AG08396 (cell line): ENCODE measurements at places on chromosomes 12 and 14.

- peak; percentile 59 for DNase-seq
Measured at GRCh38 chr12:2129076-2129475, 76.3 kb downstream of the CACNA1C start.

DNA sequence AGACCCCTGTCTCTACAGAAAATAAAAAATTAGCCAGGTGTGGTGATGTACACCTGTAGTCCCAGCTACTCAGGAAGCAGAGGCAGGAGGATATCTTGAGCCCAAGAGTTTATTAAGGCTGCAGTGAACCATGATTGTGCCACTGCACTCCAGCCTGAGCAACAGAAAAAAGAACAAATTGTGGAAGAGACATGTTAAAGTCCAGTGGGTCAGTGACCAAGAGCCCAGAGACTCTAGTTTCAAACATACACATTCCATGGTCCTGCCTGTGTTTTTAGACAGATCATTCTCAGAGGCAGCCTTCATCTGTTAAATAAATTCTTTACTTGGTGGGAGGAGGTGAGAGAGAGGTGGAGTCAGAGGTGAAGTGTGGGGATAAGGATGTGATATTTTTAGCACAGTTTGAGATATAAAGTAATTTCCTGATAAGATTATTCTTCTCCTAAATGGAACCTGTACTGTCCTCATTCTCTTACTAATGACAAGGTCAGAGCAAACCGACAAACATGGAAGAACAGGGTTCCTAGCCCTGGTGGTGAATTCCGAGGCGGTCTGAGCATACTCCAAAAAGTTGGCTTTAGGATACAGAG lies 48.7 kb downstream of the RASSF3 start:
- no peak for DNase-seq

GRCh38 chr12:51390891-51391282 lies 319 bp downstream of the GALNT6 start:
- no peak for DNase-seq

DNA sequence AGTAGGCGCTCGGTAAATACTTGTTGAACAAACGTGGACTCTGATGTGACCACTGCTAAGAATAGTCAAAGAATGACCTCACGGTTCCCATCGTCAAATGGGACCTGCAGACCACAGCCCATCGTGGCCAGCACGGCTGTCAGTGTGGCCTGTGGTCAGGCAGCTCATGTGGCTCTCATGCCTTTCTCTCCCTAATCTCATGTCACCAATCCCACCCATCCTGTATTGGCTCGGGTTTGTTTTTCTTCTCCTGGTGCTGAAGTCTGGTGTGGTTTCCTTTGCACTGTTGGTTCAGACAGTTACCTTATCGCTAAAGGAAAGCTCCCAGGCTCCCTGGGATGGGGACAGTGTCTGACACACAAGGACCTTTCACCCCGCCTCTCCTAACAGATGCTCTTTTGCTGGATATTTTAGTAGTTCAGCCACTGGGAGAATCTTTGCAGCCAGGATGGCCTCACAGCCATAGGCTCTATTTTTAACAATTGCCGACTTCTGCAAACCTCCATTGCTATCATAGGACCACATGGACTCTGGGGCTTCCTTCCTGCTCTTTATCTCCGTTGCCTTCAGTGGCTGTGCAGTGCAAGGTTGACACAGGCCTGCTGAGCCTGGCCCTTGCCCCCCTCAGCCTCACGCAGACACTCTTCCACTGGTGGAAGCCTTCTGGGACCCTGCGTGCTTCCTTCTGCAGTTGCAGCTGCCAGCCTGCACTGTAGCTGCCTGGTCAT lies 293.1 kb upstream of the FKBP4 start:
- DNase-seq, result no peak

GRCh38 chr12:53950437-53950773 lies 4.3 kb upstream of the HOXC12 start:
- no peak for DNase-seq

- no peak for DNase-seq
Measured at GRCh38 chr12:50923361-50924130, 28.8 kb upstream of the HIGD1C start.

DNA sequence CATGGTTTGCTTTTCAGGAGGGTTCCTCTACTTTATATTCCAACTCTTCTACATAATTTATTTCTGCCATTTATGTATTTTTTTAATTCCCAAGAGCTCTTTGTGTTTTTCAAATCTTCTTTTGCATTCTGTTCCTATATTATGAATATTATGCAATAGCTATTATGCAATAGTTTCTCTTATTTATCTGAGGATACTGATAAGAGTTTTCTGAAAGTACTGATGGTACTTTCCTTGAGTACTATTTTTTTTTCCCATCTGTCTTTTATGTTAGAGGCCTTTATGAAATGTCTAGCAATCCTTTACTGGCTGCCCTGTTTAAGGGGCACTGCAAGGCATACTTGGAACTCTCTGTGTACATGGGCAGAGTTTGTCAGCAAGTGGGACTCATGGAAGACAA lies 93.4 kb downstream of the SLC41A2 start:
- DNase-seq, result no peak

DNA sequence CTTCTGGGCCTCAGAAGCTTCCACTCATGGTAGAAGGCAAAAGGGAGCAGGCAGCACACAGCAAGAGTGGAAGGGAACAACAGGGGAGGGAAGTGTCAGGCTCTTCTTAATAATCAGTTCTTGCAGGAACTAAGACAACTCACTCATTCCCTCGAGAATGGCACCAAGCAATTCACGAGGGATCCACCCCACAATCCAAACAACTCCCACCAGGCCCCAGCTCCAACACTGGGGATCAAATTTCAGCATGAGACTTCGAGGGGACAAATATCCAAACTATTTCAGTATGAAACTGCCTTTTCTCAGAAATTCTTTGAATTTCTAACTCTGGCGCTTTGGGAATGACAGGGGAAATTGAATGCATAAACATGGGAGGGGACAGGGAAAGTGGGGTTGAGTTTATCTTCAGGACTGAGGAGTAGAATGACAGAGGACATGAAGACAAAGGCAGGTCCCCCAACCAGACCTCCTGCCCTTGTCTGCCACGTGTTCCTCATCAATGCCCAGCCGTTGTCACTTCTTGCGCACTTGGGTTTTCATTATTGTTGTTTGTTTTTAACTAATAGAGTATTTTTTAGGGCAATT lies 24.6 kb upstream of the APOF start:
- DNase-seq, result no peak

DNA sequence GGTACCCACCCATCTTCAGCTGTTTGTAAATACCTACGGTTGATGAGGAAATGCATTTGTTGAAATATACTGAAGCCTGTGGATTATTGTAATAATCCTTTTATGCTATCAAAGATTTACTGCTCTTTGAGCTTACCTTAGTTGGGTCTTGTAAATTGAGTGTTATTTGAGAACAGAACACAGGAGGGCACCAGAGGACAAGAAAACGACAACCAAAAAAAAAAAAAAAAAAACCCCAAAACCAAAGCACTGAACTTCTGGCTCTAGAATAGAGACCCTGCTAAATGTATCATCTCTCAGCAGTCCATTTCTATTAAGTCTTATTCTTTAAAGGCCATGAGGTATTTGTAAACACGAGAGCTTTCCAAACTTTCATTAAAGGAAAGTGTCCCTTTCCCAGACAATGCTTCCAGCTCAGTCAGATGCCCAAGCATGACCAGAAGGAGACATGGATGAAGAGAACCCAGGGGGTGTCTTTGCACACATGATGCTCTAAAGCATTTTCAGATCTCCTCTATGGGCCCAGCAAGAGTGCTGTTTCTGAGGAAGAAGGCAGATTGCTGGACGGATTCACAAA lies 763.9 kb downstream of the NRXN3 start:
- DNase-seq, result peak; percentile 33

GRCh38 chr12:24109381-24110039 lies 160.0 kb upstream of the SOX5 start:
- peak; percentile 8 for DNase-seq

GRCh38 chr12:120583478-120584030 lies 2.4 kb upstream of the POP5 start:
- DNase-seq, result peak; percentile 82

- no peak for DNase-seq
Measured at GRCh38 chr12:110619534-110619953, 5.6 kb downstream of the TCTN1 start.

DNA sequence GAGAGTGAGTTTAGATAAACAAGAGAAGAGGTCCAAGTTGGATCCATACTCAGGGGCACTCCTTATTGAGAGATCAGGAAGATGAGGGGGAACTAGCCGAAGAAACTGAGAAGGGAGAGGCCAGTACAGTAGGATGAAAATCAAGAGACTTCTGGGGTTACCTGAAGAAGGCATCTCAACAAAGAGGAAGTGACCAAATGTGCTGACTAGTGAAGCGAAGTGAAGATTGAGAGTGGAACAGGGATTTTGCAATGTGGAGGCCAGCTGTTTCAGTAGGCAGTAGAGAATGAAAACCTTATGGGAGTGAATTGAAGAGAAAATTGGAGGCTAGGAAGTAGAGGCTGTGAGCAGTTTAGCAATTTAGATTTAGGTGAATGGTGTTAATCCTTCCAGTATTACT lies 153.0 kb downstream of the SYNE2 start:
- DNase-seq, result no peak
